DMS53 (cell line): ENCODE measurements at places on chromosomes 2 and 18.
A peak's percentile ranks its signal among the peaks of the same experiment; 100 is the strongest.

GRCh38 chr2:49291619-49292018, 137.3 kb upstream of the FSHR start:
- DNase-seq = no peak

DNA sequence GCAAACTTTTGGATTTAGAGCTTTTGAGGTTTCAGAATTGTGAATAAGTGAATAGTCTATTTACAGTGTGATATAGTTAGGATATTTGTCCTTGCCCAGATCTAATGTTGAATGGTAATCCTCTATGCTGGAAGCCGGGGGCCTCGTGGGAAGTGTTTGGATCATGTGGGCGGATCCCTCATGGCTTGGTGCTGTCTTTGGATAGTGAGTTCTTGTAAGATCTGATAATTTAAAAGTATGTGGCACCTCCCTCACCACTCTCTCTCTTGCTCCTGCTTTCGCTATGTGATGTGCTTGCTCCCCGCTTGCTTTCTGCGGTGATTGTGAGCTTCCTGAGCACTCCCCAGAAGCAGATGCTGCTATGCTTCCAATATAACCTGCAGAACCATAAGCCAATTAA, 128.0 kb upstream of the KCNJ3 start:
- no peak for DNase-seq

DNA sequence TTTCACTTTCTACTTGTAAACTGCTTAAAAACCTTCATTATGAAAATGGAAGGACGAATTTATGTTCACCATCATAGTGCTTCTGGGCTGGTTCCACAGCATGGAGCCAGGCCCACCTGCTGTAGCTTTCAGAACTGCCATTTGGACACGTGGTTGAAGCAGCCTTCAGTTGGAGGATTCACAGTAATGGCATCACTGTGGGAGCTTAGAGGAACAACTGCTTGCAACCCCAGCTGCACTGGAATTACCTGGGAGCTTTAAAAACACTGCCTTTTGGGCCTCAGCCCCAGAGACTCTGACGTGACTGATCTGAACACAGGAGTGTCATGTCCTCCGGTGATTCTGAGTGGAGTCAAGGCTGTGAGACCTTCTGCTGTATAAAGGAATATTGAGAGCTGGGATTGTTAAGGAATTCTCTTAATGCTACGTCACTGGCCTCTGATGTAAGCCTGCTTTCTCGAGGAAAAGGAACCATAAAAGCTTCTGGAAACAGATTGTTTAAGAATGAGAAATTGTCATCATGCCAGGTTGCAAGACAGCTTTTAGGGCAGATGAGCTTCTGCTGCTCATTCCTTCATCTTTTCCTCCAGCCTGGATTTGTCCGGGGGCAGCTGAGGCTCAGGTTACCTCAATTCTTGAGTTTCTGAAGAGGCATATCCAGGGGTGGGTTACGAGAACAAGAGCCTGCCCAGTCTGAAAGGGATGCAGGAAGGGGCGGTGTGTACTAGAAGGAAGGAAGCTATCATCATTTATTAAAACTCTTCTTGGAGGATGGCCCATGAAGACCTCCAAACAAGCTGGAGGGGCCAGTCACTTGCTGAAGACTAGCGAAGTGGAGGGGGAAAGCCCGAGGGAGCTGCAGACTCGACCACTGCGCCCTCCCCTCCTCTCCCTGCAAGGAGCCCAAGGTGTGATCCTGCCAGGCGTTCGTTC, 1.3 kb upstream of the IL1R1 start:
- DNase-seq = no peak

- DNase-seq = no peak
Measured at GRCh38 chr2:206062724-206063123, 23.2 kb downstream of the INO80D start.

- DNase-seq = no peak
Measured at GRCh38 chr2:2800697-2801096, 469.6 kb upstream of the MYT1L start.

GRCh38 chr2:113876503-113877387, 13.1 kb upstream of the ACTR3 start:
- peak; percentile 87 for DNase-seq
